ENCODE measurements at places on chromosomes 3 and 15. TPM values are rescaled to one million over a fixed set of nuclear protein-coding genes. Genes with fewer than 3 reads are reported as not detected.

PRSS50 gene
- 0.16 TPM for total RNA-seq

NAALADL2 gene
- 2.2 TPM for total RNA-seq

GRCh38 chr15:60215225-60215963 is 182.4 kb downstream of the ANXA2 start:
- no peak for DNase-seq

TUBGCP4 gene
- 11.1 TPM for total RNA-seq

DNA sequence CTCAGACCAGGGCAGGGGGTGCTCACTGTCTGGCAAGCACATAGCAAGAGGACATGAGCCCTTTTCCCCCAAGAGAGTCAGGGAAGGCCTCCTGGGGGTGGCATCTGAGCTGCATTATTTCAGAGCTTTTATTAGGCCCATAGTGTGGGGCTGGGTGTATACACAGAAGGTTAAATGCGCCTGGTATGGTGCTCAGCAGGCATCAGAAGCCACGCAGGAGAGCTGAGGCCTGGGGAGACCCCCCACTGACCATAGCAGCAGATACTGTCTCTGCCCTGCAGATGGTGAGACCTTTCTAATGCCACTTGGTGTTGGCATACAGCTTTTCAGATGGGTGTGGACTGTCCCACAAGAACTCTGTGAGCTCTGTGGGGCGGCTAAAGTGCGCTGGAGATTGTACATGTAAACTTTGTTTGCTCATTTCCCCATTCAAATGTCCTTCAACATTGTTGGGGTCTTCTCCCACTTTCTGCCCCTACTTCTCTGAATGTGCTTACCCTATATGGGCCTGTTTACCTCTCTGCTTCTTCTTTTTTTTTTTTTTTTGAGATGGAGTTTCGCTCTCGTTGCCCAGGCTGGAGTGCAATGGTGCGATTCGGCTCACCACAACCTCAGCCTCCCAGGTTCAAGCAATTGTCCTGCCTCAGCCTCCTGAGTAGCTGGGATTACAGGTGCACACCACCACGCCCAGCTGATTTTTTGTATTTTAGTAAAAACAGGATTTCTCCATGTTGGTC is 62.2 kb downstream of the CDC25A start:
- DNase-seq, result no peak

- DNase-seq, result no peak
Observed at GRCh38 chr3:64861684-64862083, 173.9 kb upstream of the ADAMTS9 start.

CCDC39 gene
- total RNA-seq, result not detected

GRCh38 chr15:87300146-87300545 is 956.4 kb downstream of the NTRK3 start:
- no peak for DNase-seq

SLC22A14 gene
- total RNA-seq, result not detected

DNA sequence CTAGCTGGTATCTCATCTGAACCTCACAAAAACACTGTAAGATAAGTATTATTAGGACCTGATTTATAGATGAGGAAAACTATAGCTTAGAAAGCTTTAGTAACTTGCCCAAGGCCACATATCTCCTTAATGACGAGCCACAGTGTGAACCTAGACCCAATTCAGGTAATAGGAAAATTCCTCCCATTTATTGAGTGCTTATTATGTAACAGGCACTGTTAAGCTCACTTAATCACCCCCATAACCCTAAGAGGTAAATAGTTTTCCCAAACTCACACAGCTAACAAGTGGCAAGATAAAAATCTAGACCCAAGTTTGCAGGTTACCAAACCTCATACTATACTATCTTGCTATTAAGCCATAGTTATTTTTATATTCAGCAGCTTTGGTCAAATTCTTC is 7.9 kb downstream of the WDR5B start:
- no peak for DNase-seq

- DNase-seq, result no peak
Observed at GRCh38 chr3:106275592-106275991, 406.8 kb upstream of the CBLB start.
